ENCODE measurements at places on chromosomes 12 and 14.
A peak's percentile ranks its signal among the peaks of the same experiment; 100 is the strongest.

DNA sequence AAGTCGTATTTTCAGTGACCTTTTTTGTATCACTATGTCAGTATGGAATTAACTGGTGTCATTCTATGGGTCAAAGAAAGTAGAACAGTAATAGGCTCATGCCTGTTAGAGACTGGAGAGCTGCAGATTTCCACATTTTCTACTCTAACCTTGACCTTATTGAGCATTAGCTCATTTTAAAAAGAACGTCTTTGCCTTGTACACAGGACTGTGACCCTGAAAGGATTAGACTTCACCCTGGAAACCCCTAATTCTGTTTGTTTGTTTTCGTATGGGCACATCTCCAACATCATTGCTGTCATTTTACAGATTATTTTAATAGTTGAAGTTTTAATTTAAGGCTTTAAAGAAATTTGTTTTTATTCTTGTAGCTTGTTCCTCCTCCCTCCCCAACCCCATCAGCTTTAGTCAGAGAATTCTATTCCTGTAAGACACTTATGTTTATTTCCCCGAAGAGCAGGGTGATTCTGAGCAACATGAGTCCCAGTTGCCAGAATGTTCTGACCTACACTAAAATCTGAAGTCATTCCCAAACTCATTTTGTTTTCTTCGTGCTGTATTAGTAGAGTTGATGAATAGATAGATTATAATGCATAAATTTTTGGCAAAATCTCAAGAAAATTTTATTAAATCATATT, 451.3 kb downstream of the FOXG1 start:
- no peak for DNase-seq

GRCh38 chr12:32140877-32141276, 34.2 kb downstream of the BICD1 start:
- DNase-seq, result no peak

DNA sequence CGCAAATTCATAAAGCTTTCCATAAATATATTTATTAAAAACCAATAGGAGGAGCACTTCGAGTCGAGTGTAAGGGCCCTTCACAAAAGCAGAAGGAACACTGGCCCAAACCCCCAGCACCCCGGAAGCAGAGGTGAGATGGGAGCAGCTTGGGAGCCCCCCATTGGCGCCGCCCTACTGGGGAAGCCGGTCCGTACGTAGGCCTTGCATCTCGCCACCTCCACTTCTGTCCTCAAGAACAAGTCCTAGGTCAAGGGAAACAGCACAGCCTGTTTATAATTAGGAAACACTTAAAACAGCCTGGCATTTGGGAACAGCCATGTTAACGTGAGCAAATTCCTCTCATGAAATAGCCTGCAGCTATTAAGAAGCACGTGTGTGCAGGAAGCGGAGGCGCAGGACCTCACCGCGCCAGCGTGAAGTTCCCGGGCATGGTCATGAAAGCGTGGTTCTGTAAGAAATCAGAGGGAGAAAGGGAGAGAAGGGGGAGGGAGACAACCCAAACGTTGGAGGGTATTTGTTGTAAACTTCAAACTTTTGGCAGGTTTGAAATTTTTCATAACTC, 7.7 kb downstream of the ANKRD9 start:
- no peak for DNase-seq

- DNase-seq, result no peak
Measured at GRCh38 chr14:41144370-41144769, 462.3 kb upstream of the LRFN5 start.

DNA sequence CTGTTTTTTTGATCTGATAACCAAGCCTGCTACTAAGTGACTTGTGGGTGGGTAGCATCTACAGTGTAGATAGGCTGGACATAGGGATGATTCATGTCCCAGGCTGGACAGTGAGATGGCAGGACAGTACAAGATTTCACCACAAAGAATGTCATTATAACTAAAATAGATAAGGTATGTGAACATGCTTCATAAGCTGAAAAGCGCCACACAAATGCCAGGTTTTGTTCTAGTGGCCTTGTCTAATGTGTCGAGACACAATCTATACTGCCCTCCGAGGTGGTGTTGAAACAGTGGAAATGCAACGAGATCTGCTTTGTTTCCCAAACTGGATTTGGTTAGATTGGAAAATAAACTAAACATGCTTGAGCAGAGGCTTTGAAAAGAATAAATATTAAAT, 4.4 kb downstream of the LGALS3 start:
- DNase-seq, result no peak

DNA sequence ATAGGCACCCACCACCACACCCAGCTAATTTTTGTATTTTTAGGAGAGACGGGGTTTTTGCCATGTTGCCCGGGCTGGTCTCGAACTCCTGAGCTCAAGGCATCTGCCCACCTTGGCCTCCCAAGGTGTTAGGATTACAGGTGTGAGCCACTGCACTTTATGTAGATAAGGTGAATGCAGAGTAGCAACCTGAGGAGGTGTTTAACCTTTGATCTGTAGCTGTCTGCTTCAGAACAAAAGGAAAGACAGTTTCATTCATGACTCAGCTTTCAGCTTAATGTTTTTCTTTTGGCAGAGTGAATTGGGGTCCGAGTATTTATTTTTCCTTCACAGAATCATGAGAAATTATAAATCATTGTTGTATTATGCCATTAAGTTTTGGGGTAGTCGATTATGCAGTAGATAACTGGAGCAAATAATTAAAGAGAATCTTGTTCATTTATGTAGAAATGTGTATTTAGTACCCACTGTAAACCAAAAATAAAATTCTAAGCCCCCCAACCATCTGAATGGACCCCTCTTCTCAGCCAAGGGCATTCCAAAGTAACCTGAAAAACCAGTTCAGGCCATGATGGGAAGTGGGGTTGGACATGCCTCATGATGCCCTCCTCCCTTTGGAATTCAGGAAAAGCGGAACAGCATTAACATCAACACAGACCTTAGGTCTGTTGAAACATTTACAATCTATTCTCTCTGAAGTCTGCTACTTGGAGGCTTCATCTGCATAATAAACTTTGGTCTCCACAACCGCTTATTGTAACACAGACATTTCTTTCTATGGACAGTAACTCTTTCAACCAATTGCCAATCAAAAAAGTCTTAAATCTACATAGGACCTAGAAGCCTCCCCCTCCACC, 10.7 kb upstream of the STX2 start:
- no peak for DNase-seq

- DNase-seq, result no peak
Measured at GRCh38 chr12:41514021-41514777, 326.1 kb downstream of the PDZRN4 start.

DNA sequence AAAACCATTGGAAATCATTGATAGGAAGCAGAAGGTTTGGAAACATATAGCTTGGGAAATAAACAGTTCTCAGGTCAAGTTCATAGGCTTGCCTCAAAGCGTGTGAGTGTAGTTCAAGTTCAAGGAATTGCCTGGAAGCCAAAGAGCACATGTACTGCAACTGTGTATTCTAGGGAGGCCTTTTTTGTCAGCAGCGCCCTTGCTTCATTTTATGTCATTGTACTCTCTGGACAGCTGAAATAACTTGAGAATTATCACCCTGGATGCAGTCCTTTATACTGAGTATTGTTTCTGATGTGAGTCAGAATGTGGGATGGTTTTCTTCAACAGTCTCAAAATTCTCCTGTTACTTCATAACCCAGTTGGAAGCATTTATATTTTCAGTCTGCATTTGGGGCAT, 16.0 kb upstream of the EVL start:
- DNase-seq, result no peak

- no peak for DNase-seq
Measured at GRCh38 chr14:93775744-93776143, 12.5 kb downstream of the PRIMA1 start.

- no peak for DNase-seq
Measured at GRCh38 chr14:99125113-99125512, 146.9 kb downstream of the BCL11B start.

DNA sequence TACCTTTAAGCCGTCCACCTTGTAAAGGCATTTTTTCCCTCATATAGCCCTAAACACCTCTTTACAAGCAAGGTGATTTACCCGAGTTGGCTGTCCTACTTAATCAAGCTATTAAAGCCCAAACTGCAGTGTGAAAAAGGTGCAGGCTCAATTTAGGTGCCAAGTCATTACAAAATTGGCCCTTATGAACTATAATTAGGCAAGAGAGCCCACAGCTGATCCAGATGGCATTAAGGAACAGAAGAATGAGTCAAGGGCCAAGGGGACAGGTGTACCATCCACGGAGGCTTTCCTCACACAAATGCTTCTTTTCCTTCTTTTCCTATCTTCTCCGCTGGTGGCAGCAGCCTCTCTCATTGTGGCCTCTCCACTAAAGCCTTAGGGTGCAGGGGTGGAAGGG, 90.5 kb downstream of the TTC8 start:
- no peak for DNase-seq

GRCh38 chr12:132593938-132594358, 16.4 kb downstream of the LRCOL1 start:
- no peak for DNase-seq

- no peak for DNase-seq
Measured at GRCh38 chr12:7667125-7667524, 1.4 kb upstream of the APOBEC1 start.

DNA sequence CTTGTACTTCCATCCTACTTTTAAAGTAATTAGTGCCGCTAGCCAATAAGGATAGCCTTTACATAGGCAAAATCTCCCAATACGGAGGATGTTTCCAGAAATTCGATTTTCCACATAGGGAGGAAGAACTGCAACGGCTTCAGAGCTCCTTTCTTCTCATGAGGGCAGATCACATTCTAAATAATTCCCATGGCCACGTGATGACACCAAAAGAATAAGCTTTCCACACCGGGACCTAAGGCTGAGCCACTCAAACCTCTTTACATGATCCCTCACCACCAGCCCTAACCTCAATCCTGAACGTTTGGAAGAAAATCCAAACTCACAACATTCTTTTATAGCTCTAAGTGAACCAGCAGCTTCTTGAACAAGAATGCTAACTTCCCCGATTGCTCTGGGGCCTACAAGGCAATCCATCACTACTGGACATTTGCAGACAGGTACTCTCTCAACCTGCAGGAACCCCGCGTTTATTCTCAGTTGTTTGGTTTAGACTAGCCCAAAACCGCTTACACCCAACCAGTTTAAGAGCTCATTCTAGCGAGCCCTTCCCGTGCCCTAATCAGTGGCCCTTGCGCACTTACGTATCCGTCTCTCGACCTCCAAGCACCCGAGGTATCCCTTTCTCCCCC, 884 bp downstream of the CAPRIN2 start:
- DNase-seq, result no peak

DNA sequence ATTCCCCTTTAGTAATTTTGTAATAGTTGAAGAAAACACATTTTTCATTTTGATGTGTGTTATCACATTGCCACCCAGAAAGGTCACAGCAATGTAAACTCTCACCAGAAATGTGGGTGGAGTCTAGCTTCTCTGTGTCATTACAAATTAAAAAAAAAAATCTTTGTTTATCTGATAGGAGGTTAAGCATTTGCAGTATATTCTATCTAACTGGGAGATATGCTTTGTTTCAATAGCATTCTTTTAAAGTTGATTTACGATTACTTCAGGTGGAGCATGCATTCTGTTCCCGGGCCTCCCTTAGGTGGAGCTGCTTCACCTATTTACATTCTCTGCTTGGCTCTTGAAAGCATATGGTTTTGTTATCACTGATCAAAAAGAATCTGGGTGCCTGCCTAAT, 7.8 kb downstream of the ADIPOR2 start:
- DNase-seq, result no peak

DNA sequence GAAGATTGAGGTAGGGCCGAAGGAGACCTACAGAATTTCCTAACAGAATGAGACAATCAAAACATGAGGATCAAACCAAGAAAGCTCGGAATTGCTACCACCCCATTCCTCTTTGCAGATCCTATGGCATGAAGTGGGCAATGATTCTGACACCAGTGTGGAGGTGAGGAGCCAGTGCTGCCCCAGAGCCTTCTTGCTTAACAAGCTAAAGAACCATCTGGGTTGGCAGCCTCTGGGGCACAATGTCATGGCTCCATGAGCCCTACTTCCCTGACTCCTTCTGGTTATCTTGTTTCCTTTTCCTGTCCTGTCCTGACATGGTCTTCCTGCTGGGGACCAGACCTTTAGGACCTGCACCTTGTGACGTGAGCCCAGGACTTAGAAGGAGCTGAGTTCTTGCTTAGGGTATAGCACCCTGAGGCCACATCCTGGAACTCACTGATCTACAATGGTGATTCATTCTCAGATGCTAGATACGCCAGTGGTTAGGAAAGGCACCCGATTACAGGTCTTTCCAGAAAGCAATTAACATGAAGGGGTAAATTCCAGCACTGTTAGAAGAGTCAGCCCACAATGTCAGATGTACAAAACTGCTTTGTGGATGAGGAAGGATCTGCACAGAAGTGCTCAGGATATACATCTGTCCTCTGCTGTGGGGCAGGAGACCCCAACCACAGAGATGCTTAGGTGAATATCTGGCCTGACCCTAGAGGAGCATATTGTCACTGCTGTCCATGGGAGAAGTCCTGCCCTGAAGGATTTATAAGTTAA, 324.2 kb downstream of the ZFP36L1 start:
- DNase-seq, result peak; percentile 28

DNA sequence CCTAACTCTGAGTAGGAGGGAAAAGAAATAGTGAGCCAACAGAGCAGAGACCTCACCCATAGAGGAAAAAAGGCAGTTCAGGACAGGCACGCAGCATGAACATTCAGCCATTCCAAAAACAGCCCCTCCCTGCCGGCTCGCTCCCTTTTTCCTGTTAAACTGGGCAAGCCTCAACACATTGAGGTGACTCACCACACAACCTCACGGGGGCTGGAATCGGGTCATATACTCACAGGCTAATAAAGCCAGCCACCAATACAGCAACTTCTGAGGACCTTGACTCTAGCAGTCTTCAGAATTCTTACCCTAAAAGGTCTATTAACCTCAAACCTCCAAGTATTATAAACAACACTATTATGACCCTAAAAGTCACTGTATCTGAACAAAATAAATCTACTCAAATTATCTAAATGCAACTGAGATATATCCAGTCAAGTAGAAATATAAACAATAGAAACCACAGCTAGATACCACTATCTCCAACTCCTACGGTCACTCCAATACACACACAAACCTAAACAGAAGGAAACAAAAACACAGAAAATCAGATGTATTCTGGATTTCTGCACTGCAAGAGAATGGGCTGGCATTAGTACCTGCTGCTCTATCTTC, 6.3 kb downstream of the YBX3 start:
- no peak for DNase-seq

DNA sequence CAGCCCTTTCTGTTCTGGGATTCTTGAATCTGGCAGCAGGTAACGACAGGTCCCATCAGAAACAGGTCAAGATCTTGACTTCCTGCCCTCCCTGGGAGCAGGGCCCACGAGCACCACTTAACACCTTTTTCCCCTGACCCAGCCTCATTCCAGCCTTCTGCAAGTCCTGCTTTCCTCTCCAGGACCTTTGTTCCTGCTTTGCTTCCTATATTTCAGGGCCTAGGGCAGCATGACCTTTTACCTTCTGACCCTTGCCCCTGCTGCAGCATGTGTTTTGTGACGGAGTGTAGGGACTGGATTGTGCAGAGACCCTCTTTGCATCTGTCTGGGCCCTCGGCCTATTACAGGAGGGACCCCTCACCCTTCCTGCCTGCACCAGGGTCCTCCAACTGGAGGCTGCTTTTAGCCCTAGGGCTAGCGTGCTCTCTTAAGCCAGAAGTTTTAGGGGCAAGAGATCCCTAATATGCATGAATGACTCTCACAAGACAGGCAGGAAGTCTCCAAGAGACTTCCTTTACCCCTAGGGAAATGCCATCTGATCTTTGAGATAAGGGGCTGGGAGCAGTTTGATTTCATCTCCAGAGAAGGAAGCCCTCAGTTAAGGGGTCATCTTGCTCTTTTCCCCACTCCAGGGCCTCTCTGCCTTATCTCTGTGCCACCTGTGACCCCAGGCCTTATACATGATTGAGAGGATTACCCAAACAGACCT, 209.4 kb upstream of the BCL2L14 start:
- DNase-seq, result no peak
